ENCODE measurements at places on chromosomes 2 and 18.

DNA sequence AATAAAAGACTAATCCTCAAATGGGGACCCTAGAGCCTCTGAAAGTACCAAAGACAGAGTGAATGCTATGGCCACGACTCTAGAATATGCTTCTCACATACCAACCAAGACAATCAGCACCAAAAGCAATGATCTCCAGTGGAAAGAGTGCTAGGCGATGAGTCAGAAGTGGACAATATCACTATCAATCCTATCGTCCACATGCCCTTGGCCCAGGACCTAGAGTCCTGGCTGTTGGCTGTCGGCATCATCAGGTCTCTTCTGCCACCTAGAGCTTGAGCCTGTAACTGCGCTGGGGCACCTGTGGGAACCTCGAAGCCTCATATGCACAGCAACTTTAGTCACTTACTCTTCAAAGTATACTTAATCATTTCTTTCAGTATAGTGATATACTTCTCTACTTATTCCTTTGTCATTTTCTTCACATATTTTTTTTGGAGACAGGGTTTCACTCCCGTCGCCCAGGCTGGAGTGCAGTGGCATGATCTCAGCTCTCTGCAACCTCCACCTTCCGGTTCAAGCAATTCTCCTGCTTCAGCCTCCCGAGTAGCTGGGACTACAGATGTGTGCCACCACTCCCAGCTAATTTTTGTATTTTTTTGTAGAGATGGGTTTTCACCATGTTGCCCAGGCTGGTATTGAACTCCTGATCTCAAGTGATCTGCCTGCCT is 29.7 kb downstream of the NOL10 start:
- peak; percentile 86 for DNase-seq

DNA sequence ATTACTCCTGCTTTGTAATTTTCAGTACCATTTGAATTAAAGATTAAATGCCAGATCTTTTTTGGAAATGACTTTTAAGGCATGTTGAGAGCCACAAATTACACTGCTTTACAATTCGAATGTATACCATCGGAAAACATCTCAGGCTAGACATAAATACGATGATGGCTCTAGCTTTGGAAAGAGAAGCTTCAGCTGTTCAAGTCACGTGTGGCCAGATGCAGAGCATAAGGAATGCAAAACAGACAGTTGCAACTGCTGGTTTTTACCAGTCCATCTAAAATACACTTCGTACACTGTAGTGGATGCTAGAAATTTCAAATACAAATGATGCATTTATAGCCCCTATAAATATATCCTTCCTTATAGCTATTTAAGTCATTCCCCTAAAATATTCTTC is 8.0 kb downstream of the ZNF516 start:
- DNase-seq, result no peak

DNA sequence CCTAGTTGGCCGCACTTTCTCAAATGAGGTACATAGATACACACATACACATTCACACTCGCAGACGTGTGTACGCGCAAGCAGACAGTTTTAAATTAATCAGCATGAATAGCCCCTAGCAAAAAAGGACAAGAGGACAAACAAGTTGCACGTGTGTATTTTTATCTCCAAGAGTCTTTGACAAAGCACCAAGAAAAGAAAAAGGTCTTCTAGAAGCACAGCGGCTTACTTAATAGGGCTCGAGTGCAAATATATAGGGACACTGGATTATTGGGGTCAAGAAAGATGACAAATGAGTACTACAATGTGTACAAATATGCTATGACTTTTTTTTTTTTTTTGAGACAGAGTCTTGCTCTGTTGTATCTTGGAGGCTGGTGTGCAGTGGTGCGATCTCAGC is 1.7 kb upstream of the BCL2 start:
- no peak for DNase-seq

GRCh38 chr2:218889937-218890336 is 9.3 kb downstream of the WNT10A start:
- DNase-seq, result no peak

DNA sequence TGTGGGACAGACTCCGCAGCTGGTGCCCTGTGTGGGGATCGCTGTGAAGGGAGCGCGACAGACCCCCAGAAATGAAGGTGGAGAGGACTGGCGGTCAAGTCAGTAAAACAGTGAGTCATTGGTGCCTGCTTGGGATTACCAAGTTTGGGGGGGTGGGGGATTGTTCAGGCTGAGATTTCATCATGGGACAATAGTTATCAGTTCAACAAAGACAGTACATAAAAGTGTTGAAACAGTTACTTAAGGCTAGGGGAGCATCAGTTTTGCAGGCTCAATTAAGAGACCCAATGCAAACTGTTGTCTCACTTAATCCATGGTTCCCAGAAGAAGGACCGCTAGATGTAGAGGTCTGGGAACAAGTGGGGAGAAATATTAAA is 42.4 kb upstream of the PDK1 start:
- no peak for DNase-seq

- DNase-seq, result no peak
Observed at GRCh38 chr2:134107402-134107801, 146.5 kb upstream of the MGAT5 start.

GRCh38 chr2:221897718-221898117 is 325.6 kb upstream of the EPHA4 start:
- DNase-seq, result no peak

- no peak for DNase-seq
Observed at GRCh38 chr2:105882341-105882740, 137.6 kb downstream of the NCK2 start.

DNA sequence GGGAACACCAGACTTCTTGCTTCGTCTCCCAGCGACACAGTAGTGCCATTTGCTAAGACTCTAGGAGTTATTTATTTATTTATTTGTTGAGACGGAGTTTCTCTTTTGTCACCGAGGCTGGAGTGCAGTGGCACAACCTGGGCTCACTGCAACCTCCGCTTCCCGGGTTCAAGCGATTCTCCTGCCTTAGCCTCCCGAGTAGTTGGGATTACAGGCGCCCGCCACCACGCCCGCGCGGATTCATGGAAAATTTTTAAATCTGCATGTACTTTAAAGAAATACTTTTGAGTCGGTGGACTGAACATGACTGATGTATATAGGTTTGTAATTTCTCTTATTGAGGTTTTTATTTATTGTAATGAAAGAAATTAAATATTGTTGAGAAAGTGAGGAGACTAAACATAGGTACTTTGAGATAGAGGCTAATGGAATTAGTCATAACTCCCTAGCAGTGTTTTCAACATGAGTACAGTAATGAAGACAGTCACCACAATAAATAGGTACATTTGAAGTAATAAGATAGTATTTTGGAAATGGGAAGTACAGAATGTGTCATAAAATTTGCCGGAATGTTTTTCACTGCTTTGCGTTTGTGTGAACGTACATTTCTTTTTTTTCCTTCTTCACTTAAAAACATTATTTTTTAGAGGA is 983 bp downstream of the MTX2 start:
- DNase-seq, result peak; percentile 13

DNA sequence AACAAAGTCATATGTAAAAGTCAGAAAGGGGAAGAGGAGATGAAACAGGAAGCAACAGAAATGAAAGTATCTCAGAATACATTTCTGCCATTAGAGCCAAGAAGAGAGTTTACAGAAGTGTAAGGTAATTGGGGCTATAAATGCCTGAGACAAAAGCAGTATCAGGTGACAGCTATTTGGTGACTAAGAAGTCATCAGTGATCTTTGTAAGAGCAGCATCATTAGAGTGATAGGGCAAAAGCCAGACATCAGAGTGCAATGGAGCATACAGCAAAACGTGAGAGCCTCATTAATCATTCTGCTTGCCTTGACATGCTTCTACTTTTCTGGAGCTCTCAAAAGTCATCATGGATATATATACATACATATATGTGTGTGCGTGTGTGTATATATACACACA is 804.7 kb upstream of the PIK3C3 start:
- no peak for DNase-seq

DNA sequence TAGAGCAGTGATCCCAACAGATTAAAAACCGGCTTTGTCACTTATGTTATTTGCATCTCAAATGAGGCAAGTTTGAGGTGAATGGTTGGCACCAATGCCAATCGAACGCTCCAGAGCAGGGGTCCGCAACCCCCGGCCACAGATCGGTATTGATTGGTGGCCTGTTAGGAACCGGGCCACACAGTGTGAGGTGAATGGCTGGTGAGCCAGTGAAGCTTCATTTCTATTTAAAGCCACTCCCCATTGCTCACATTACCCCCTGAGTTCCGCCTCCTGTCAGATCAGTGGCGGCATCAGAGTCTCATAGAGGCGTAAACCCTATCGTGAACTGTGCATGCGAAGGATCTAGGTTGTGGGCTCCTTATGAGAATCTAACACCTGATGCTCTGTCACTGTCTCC is 132.0 kb downstream of the TMEM182 start:
- no peak for DNase-seq
